Esophagus muscularis mucosa (tissue), 4 donors: ENCODE measurements at places on chromosomes 12 and 14.

DNA sequence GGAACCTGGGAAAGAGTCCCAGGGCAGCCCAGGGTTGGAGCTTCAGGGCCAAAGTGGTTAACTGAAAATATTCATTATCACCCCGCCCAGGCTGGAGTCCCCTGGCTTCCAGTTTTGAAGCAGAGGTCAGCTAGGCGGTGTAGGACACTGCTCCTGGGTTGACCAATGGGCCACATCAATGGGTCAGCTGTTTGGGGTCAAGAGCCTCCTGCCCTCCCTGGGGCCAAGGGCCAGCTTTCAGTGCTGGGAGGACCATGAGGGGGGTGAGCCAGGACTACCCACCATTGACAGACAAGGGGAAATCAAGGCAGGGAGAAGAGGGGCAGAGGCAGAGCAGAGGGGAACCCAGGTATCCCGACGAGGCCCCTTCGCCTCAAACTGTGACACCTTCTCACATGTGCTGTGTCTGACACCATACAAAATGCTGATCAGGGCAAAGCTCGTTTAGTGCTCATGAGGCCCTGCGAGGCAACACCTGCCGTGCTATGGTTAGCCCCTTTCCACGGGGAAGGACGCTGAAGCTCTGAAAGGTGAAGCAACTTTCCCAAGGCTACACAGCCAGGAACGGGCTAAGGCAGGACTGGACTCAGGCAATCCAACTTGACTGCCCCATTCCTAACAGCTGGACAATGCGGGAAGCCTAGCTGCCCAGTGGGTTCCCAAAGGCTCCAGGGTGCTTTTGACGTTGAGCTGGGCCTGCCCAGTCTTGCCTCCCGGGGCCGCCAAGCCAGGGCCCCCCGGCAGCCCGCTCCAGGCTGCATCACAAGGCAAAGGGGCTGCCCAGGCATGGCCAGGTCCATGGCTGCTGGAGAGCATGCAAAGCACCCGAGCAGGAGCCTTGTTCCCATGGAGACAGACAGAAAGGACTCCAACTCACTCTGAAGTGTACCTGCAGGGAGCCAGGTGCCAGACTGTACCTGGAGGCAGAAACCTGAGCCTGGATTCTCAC is 2.0 kb downstream of the SYNE3 start:
- no peak for DNase-seq

GRCh38 chr12:82461836-82462235 is 103.5 kb downstream of the METTL25 start:
- no peak for DNase-seq

DNA sequence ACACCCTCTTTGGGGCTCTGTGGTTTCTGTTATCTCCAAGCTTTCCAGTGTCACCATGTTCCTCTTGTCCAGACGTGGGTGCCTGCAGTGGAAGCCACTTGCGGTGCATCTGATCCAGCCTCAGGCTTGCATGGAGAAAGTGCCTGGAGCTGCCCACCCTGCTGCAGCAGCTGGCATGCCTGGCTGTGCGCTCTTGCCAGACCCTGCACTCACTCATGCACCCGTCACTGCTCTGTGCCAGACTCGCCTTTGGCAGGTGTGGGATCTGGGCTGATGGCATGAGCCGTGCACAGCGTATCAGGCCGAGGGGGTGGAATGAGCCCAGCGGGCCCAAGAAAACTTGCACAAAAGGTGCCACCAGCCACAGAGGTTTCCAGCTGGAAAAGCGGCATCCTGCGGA is 105.1 kb downstream of the MNAT1 start:
- no peak for DNase-seq

DNA sequence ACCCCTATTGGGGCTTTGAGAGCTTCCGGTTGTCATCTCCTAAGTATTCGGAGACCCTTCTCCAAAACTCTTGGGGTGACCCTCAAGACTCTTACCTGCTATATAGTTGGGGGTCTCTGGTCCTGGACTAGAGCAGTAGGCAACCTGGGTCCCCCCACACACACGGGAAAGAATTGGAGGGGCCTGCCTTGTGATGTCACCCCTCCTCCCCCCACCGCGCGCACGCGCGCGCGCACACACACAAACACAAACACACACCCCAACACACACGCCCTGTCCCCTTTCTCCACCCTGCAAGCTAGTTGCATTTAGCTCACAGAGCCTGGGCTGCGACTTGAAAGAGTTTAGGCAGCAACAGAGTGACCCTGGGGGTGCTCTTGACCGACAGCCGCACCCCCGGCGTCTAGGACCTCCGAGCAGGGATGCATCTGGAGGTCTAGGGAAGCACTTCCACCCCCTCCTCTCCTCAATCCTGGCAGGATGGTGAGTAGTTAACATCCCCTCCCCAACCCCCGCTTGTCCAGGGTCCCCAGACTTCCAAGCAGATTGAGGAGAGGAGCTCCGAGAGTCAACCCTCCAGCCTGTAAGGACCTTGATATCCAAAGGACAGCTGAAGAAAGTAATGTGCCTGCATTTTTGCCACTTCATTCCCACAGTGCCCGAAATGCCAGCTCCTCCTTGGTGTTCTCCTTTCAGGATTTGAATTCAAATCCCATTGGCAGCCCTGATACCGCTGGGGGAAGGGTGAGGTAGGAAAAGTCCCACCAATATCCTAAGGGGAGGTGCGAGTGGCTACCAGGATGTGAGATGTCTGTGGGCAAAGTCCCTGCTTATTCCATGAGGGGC is 1.4 kb upstream of the DNAJC14 start:
- peak; percentile 96 for DNase-seq

DNA sequence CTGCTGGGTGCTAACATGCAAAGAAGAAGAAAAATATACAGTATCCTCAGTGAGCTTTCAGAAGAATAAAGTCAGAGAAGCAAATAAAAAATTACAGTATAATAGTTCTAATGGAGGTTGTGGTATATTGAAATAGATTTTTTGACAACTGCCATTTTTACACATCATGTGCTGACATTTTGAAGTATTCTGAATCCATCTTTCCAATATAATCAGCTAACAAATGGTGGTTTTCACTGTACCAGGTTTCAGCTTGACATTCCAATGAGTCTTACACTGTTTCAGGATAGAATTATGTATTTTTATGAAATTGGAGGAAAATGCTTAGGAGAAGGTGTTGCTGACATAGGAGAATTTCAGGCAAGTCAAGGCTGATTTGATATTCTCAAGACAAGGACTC is 26.3 kb upstream of the TBC1D30 start:
- no peak for DNase-seq

DNA sequence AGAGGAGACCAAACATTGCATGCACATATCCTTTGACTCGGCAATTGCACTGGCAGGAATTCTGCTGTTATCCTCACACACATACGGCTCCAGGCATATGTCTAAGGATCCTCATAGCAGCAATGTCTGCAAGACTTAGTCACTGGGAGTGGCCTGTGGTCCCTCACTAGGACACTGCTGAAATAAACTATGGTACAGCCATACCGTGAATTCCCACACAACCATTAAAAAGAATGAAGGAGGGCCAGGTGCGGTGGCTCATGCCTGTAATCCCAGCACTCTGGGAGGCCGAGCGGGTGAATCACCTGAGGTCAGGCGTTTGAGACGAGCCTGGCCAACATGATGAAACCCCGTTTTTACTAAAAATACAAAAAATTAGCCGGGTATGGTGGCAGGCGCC is 105.1 kb downstream of the ZFP36L1 start:
- DNase-seq, result no peak

DNA sequence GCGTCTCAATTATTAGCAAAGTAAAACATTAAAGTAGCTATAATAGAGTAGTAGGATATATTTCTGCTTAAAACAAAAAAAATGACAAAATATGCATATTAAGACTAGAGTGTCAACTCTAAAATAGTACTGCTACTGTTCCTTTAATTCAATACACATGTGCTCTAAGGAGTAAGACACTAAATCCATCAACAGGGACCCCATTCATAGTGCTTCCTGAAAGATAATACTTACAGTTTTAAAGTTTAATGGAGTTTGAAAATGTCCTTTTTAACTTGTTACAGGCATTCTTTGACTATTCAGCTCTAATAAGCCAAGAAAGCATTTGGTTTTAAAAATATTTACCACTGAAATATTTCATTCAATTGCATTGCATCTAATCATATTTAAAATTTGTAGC is 145.2 kb downstream of the ADAMTS20 start:
- DNase-seq, result no peak

DNA sequence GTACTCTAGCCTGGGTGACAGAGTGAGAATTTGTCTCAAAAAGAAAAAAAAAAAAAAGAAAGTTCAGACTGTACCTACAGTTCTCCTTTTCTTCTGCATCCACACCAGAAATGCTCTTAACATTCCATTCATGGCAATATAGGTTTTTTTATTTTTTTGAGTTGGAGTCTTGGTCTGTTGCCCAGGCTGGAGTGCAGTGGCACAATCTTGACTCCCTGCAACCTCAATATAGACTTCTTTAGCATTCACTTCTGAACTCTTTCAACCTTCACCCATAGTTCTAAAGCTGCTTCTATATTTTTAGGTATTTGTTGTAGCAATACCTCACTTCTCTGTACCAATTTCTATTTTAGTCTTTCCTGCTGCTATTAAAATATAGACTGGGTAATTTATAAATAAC is 1095.7 kb downstream of the FLRT2 start:
- no peak for DNase-seq

- no peak for DNase-seq
These were observed 185.9 kb downstream of the MED13L start for GRCh38 chr12:116091579-116091978.

DNA sequence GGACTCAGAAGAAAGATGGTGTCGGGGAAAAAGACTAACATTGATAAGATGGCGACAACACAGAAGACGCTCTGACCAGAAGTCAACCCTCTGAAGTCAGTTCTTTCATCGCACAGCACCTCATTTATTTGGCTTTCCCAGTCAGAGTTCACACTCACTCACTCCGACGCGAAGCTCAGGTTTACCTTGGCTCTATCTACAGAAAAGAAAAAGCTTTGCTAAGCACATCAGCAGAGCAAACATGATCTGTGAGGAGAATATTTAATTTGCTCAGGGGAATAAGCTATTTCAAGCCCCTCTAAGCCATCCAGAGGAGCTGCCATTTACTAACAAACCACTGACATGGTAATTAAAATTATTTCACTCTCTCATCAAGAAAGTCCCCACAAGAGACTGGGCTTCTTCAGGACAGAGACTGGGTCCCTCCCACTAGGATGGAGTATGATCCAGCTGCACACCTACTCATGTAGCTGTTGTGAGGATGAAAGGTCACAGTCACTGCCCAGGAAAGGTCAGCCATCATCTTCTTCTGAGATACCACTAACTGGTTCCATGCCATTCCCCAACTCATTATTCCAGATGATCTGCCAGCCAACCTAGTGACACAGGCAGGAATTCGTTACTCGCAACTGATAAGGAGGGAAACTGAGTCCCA is 111.4 kb downstream of the TTC7B start:
- DNase-seq, result no peak

- no peak for DNase-seq
These were observed 1.0 kb upstream of the SOCS2 start for GRCh38 chr12:93571365-93571924.

DNA sequence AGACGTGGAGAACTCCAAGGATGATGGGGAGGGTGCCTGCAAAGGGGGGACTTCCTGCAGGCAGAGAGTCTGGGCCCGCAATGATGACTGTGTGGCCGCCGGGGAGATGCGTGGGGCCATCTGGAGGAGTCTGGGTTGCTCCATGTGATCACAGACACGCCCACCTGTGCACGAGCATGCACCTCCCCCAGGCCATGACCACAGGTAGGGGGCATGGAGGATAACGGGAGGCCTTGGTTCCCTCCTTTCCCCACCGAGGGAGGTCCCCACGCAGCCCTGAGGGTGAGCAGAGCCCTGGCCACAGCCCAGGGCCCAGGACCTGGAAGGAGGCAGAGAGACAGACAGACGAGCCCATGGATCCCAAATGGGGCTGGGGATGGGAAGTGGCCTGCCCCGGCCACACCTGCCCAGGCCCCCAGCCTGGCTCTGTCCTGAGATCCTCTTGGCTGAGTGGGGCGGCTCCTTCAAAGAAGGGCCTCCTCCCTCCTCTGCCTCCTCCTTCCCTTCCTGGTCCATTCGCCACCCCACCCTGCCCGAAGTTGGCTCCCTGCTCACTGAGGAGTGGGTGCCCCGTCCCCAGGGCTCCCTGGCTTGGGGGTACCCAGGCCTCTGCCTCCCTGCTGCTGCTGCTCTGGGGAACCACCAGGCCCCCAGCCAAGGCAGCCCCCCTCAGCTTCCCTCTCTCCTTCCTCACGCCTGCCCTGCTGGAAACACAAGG is 138.2 kb downstream of the CALM1 start:
- no peak for DNase-seq

GRCh38 chr12:43098766-43099550 is 453.0 kb downstream of the ADAMTS20 start:
- no peak for DNase-seq

GRCh38 chr12:52224151-52224550 is 8.9 kb upstream of the KRT7 start:
- no peak for DNase-seq

- no peak for DNase-seq
These were observed 115.2 kb downstream of the PRICKLE1 start for GRCh38 chr12:42474391-42474790.

- DNase-seq, result no peak
These were observed 82.9 kb downstream of the BCL2L14 start for GRCh38 chr12:12153596-12153995.

GRCh38 chr14:54776361-54777001 is 126.1 kb downstream of the GCH1 start:
- DNase-seq, result no peak

- DNase-seq, result no peak
These were observed 9.2 kb upstream of the GPX2 start for GRCh38 chr14:64951724-64952123.

DNA sequence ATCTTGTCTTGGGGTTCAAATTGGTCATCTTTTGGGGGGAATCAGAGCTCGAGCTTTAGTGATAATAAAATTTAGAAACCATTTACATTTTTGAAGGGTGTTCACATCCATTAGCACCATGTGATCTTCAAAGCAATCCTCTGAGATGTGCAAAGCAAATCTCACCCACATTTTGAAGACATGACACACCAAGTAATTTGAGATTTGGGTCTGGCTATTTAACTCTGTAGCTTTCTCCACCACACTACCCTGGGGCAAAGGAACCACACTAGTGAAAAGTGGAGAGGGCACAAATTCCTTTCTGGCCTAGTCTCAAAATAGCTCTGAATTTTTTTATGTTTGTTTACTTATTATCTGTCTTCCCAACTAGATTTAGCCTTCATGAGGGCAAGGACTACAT is 46.6 kb upstream of the TMEM233 start:
- DNase-seq, result no peak

- DNase-seq, result no peak
These were observed 245.5 kb downstream of the BCL11B start for GRCh38 chr14:99026471-99026870.

DNA sequence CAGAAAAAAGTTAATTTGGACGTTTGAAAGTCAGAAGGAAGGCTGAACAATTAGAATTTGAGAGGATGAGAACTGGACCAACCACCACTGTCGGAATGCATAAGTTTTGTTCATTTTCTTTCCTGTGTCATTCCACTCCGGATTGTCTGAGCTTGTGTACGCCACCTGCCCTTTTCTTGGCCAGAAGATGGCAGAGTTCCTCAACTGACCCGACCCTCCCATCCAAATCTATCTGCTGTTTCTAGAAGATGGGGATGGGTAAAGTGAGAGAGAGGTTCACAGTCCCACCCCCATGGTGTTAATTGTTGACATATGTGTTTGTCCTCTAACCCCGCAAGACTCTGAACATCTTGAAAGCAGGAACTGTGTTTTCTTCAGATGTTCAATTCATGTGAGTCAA is 388.0 kb downstream of the VRK1 start:
- peak; percentile 80 for DNase-seq

- DNase-seq, result no peak
These were observed 188.1 kb downstream of the SLC5A8 start for GRCh38 chr12:101021911-101022388.
